ENCODE measurements at places on chromosomes 2 and 18.
A peak's percentile ranks its signal among the peaks of the same experiment; 100 is the strongest.

DNA sequence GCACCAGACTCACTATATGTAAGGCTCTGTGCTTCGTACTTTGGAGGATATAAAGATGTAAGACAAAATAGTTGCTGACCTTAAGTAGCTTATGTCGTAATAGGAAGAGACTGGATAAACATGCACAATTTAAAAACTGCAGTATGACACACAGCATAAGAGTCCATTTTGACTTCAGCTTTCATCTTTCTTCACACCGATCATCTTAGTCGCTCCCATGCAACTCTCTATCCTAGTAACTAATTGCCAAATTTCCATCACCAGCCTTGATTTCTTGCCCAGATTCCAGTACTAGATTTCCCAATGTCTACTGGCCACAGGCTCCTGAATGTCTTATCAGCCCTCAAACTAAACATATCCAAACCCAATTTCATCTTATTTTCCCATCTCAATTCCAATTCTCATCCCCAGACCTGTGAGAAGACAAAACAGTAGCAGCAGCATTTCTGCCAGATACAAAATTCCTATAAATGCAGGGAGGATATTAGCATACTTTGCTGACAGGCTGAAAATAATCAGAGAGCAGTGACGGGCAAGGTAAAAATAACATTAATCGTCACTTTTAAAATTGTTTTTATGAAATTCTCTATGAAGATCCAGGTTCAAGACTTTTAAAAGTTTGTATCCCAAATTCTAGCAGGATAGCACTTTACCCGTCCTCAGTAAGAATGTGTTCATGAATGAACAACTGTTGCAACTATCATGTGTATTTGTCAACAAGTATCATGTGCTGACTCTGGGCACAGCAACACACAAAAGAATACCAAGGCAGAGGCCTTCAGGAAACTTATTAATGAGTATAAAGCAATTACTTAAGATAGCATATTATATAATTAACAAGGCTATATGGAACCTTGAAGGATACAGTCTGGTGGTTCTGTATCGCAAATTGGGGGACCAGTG, 42.2 kb downstream of the KIDINS220 start:
- DNase-seq: no peak

- DNase-seq: no peak
Observed at GRCh38 chr2:68386365-68386764, 21.3 kb downstream of the PLEK start.

DNA sequence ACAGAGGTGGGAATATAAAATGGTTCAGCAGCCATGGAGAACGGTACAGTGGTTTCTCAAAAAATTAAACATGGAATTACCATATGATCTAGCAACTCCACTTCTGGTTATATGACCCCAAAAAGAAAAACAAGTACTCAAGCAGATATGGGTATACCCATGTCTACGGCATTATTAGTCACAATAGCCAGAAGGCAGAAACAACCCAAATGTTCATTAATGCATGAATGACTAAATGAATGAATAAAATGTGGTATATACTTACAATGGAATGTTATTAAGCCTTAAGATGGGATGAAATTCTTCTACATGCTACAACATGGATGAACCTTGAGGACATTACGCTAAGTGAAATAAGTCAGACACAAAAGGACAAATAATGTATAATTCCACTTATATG, 266.8 kb upstream of the FBXO11 start:
- DNase-seq: no peak

DNA sequence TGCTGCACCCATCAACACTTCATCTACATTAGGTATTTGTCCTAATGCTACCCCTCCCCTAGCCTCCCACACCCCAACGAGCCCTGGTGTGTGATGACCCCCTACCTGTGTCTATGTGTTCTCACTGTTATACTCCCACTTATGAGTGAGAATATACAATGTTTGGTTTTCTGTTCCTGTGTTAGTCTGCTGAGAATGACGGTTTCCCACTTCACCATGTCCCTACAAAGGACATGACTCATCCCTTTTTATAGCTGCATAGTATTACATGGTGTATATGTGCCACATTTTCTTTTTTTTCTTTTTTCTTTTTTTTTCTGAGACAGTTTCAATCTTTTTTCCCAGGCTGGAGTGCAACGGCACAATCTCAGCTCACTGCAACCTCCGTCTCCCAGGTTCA, 284.1 kb upstream of the CYP26B1 start:
- DNase-seq: no peak

- no peak for DNase-seq
Observed at GRCh38 chr18:13616041-13616440, 110.3 kb downstream of the FAM210A start.

DNA sequence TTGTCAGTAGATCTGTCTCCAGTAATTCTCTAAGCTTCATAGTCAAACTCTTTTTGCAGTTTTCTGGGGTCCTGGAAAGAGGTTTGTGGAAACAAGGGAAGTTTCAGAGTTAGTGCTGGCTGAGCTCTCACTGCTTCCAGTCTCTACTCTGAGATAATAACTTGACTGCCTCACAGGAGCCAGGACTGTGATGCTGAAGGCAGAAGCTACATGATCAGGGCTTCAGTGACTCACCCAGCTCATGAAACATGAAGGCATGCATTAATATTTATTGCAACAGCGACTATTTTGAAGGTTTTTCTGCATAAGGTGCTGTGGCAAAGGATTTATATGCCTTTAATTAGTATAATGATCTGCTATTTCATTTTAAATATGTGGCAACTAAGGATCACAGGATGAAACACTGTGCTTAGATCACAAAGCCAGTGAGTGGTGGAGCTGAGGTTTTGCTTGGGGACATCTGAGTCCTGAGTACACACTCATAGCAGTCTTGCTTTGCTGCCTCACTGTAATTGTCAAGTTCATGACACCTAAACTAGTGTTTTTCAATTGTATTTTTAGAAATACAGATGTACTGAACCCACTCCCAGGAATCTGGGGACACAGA, 448.4 kb upstream of the GCFC2 start:
- DNase-seq: no peak

GRCh38 chr2:133867166-133867565, 298.9 kb upstream of the NCKAP5 start:
- no peak for DNase-seq

- no peak for DNase-seq
Observed at GRCh38 chr2:45713136-45713535, 61.7 kb downstream of the PRKCE start.

- DNase-seq: no peak
Observed at GRCh38 chr2:54589340-54590215, 133.5 kb downstream of the SPTBN1 start.

GRCh38 chr2:30334762-30335363, 103.5 kb downstream of the LBH start:
- no peak for DNase-seq

- DNase-seq: no peak
Observed at GRCh38 chr2:179682756-179683155, 178.7 kb downstream of the ZNF385B start.

DNA sequence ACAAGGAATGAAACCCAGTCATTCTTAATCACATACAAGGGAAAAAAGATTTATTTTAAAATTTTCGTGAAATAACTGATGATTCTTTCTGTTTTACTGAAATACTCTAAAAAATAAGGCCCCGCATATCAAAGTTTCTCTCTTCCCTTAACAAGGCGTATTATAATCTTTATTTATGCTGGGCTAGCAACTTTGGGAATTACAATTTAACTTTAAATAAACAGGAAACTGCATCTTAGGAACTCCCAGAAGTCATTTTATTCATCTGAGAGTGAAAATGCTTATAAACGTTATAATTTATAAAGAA, 166.7 kb downstream of the TCF4 start:
- DNase-seq: no peak

DNA sequence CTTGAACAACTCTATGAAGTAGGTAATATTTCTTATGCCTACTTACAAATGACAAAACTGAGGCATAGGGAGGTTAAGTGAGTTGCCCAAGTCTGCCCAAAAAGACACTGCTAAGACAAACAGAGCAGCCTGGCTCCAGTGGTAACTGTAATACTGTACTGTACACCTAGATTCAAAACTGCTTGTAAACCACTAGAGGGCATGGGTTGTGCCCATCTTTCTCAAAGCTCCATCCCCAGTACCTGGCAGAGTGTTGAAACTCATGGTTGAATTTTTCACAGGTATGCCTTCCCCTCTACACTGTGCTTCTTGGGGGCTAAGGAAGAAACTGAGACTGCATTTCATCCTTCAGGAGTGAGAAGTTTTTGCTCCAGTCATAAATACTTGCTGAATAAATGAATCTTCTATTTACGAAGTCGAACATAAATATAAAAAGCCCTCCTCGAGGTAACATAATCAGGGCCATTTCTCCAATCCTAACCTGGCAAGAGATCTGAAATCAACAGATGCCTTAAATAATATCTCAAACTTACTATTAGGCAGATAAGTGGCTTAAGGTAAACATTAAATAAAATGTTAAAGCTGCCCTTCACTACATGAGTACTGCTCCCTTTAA, 2.0 kb downstream of the PPP4R1 start:
- DNase-seq: no peak

DNA sequence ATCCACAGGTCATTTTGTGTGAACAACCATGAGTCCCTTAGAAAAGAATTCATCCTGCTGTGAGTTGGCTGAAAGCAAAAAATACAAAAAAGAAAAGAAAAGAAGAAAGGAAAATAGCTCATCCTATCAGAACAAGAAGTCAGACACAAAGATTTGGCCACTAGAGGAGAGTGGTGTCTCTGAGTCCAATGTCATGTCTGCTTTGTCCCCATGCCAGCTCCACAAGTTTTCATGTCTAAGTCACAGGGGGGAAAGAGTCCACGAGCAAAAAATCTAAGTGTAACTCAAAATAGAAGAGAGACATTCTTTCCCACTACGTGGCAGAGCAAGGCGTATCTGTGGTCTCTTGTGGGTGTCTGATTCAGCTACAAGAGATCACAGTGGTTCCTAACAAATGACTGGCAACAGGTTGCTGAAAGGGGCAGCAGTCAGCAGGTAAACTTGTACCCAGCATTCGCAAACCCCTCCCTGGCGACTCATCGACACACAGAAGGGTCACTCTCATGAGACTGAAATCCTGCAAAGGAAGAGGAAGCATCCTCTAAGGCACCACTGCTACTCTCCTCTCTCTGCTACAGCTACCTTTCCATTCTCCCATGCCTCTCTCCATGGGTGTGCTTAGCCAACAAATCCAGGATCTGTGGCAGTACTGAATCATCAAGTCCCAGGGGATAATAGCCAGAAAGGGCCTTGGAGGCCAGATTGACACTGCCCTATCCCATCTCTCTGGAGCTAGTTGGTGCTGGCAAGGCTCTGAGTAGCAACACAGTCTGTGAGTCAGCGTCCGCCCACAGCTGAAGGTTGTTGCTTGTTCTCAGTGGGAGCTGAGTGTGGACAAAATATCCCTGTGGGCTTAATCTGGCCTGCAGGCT, 123.0 kb upstream of the SLC39A10 start:
- peak; percentile 18 for DNase-seq

DNA sequence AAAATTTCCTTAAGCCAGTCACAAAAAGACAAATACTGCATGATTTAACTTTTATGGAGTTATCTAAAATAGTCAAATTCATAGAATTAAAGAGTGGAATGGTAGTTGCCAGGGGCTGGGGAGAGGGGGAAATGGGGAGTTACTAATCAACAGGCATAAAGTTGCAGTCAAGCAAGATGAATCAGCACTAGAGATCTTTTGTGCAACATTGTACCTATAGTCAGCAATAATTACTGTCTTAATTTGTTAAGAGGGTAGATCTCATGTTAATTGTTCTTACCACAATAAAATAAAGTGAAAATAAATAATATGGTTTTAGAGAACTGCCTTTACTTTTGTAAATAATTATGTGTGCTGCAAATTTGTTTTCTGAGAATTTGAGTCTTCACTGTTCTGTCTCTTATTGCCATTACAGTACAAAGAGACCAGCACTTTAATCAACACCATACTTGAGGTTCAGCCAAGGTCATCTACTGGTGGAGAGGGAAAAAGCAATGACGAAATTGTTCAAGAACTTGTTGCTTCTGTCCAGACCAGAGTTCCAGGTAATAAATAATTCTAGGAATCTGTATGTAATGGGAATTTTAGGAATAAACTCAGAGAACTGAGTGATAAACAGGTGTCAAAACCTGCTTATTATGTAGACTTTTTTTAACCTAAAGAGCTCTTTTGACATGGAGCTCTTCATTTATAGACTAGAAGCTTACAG, 75.5 kb downstream of the TRABD2A start:
- no peak for DNase-seq

GRCh38 chr18:67513280-67513679, 3.2 kb downstream of the DSEL start:
- DNase-seq: no peak

DNA sequence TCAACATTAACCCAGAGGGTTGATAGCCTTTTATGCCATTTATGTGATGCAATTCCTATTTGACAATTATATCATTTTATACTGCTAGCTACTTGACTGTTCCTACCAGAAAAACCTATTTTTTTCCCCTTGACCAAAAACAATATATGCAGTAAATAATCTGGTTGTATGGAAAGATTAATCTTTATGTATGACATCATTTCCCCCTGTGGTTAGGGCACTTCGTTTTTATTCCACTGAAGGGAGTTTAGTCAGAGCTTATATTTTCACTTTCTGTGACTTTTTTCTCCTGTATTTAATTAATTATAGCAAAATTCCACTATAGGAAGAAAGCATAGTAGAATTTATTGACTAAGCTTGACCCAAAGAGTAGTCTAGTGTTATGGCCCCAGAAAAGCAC, 107.6 kb downstream of the HAUS1 start:
- no peak for DNase-seq

- no peak for DNase-seq
Observed at GRCh38 chr18:52888014-52888413, 548.0 kb downstream of the DCC start.

DNA sequence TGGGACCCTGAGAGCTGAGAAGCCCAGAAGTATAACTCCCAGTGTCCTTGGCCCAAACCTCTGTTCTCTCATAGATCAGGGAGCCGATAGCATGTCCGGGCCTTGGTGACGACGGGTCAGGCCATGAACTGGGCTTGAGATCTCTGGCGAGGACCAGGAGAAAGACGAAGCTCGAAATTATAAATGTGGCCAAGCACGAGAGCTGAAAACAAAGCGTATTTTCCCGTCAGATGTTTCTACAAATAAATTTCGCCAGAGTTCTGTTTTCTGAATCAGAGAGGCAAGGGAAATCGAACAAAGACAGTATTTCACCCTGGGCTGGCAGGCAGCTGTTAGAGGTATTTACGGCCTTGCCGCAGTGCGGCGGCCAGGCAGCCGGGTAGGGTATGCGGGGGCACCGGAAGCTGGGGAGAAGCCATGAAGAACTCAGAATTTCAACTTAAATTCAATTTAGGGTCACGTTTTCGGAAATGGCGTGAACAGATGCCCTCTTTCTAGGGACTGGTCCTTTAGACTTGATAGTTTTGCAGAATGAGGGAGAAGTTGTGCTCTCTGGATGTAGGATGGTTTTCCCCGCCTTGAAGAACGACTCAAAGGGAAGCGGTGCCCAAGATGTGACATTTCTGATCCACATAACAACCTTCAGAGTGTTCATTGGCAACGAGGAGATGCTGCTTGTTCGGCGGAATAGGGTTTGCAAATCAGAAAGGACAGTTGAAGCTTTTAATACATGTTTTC, 9.6 kb downstream of the HOXD8 start:
- no peak for DNase-seq

DNA sequence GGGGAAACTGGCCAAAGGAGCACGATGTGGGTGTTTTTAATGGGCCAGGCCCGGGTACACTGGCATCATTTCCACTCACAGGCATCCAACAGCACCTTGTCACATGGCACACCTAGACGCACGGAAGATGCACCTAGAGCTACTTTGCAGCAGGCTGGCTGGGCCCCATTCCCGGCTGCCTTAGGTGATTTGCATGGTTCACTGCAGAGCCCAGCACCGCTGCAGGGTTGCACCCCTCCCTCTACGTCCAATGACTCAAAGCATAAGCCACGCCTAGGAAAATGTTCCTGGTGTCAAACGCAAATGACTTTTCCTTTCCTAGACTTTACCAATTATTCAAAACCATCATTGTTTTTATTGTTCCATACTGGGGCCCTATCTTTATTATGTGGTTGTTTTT, 222.9 kb downstream of the EIPR1 start:
- no peak for DNase-seq
